ENCODE measurements at places on chromosomes 2 and 18.

DNA sequence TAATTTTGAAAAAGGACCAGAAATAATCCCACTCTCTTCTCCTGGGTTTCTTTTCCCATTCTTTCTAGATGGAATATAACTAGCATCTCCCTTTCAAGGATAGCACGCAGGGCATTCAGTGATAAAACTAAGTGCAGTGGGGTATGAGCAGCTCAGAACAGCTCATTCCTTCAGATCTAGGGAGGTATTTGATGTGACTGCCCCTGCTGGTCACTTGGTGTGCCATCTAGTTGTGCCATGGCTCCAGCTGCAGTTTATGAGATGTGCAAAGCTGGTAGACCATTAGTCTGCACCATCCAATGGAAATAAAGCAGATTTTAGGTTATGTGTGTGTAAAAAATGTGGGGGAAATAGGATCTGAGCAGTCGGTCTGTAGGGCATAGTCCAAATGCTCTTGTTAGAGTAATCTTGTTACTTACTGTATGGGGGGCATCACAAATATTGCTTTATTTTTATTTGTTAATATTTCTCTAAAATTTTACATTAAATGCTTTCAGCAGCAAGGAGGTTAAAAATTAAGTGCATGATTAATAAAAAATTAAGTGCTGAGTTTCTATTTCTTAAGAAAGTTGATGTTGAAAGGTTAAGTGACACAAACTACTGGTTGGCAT is 38.9 kb downstream of the CTAGE1 start:
- no peak overlapping the region for H3K4me3 ChIP-seq
- H3K27ac ChIP-seq, result no peak overlapping the region
- H3K36me3 ChIP-seq, result no peaks in the 10 kb centered on the region

- no peak overlapping the region for H3K27ac ChIP-seq
- H3K4me3 ChIP-seq, result no peak overlapping the region
- H3K4me1 ChIP-seq, result peaks cover 72% of the 10 kb centered on the region
- DNase-seq, result no peak
- no peaks in the 10 kb centered on the region for H3K36me3 ChIP-seq
- no peaks in the 10 kb centered on the region for H3K27me3 ChIP-seq
Measured at GRCh38 chr2:74862020-74862964, 28.4 kb downstream of the HK2 start.

DNA sequence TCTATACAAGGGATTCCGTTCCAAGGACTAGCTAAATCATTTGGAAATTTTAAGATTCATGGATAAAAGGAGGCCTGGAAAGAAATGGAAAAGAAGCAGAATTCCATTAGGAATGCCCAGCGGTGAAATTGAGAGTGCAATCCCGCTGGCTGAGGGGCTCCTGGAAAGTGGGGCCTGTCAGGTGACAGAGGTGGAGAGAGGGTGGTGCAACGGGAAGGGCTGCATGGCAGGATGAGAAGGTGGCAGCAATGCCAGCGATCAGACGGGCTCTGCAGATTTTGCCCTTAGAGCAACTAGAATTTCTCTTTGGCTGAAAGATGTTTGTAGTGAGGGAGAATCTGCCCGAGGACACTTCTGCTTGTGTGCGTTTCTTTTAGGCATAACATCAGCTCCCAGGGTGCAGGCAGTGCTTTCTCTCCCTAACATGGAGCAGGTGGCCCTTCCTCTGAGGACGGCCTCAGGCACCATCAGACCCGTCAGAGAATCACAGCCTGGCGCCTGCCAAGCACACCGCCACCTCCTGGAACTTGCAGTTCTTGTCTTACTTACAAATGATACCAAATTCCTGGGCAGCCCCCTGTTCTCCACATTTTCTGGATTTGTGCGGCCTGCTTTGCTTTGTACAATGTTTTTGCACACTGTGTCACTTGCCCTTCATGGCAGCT is 261.6 kb downstream of the NDUFA10 start:
- no peaks in the 10 kb centered on the region for H3K27me3 ChIP-seq
- no peaks in the 10 kb centered on the region for H3K4me1 ChIP-seq
- H3K36me3 ChIP-seq, result no peaks in the 10 kb centered on the region
- H3K27ac ChIP-seq, result no peak overlapping the region
- H3K4me3 ChIP-seq, result no peak overlapping the region
- no peak for DNase-seq

DNA sequence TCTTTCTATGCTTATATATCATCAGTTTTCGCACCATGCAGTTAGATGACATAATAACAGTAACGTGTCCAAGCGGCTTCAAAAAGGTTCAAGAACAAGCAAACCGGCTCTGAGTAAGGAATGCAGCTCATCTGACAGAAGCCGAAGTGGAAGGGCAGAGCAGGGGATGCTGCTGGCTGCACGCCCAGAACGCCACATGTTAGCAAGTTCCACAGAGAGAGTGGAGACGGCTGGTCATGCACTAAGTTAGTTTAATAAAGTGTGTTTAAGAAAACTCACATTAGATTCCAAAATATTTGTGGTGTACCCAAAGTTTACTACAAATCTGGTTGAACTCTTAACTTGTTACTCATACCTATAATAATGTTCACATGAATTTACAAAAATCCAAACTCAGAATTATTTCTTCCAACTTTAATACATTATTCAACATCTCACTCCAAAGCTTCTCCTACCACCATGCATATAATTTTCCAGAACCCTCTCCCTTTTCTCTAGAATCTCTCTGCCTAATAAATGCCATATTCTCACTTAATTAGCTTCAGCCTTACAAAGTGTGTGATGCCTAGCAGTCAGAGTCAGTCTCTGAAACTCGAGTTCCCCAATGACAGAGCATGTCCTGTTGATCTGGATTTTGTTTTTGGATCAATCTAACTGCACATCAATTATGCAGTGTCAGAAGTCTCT is 170.0 kb downstream of the DNAH7 start:
- no peak overlapping the region for H3K27ac ChIP-seq
- H3K27me3 ChIP-seq, result no peaks in the 10 kb centered on the region
- DNase-seq, result peak; percentile 86
- H3K4me1 ChIP-seq, result no peaks in the 10 kb centered on the region

DNA sequence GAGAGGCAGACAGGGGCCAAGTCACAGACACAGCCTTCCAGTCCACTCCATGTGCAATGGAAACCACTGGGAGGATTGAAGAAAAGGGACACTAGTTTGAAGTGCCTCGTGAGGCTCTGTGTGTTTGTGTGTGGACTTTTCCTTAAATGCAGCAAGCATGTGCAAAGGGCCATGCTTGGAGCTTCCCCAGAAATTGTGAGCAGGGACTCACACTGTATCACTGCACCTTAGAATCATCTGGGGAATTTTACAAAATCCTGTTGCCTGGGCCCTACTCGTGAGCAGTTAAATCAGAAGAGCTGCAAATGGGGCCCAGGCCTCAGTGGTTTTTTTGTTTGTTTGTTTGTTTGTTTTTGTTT is 137.8 kb downstream of the TRIM43 start:
- DNase-seq, result no peak
- no peak overlapping the region for H3K27ac ChIP-seq

GRCh38 chr2:180405520-180405919 is 398.4 kb upstream of the CWC22 start:
- no peaks in the 10 kb centered on the region for H3K36me3 ChIP-seq
- no peak for DNase-seq
- H3K4me3 ChIP-seq, result no peak overlapping the region

DNA sequence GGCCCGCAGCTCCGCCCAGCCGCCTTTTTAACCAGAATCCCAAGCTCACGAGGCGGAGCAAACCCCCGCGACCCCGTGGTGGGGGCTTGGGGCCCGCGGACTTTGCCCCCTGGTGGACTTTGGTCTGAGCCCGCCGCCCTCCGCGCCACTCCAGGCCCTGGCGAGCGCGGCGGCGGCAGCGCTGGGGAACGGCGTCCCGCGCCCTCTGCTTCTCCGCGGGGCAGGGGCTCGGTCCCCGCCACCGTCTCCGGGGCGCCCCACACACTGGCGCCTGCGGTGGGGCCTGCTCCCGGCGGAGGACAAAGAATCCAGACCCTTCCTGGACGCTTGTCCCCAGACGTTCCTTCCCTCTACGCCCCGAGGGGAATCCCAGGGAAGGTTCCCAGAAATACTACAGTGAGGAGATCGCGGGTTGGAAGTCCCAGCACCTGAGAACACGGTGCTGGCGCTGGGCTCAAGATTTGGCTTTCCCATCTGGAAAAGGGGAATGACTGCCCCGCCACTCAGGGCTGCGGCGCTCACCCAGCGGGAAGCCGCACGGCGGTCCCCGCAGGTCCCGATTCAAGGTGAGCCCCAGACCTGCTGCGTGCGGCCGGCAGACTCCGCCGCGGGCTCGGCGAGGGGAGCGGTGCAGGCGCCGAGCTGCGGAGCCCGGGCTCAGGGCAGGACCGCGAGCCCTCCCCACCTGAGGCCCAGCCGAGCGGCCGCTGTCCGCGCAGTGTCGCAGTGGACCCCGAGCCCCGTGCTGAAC is at the start of gene HAAO:
Gene HAAO (minus strand): TSS at position 1 of the 751 bp plus-strand sequence. CDS start 47 bp downstream, outside the sequence.
- peak within 1 kb of the TSS; percentile 51 for H3K4me3 ChIP-seq
- H3K27ac ChIP-seq, result peak within 1 kb of the TSS; percentile 78
- no peaks in the 10 kb centered on the region for H3K4me1 ChIP-seq
- H3K36me3 ChIP-seq, result no peaks in the 10 kb centered on the region
- peak; percentile 88 for DNase-seq

DNA sequence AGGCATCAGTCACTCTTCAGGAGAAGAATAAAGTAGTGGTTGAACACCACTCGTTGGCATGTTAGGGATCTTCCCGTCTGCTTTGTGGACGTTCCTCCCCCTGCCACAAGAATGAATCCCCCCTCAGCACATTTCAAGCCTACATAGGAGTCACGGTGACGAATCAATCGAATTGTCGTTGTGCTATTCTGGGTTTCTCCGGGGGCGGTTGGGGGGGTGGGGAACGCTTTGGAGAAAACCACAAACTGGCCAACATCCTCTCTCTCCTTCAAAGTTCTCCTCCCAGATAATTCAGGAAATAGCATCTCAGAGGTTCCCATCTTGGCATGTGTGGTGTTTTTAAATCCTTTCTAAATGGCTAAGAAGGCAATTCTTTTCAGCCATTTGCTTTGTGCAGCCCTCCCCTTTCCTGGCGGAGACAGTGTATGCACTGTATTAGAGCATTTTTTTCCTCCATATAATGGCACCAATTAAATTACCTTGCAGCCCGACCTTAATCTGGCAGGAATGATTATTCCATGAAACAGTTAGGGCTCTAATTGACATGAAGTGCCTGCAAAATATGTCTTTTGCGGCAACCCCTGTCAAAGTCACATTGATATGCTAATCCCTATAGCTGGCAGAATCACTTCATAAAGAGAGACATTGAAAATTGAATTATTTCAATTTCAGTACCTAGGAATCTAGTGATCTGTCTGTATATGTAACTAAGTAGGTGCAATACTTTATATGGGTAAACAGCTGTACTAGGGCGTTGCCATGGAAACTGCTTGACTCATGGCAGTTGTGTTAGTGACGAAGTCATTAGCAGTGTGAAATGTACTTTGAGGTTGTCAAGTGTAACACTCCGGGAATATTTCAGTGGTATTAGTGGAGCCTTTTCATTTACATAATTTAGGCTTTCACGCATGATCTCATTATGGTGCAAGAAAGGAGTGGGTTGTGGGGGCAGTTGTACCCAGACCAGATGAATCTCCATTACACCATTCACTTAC is 323.4 kb upstream of the SLC14A2 start:
- H3K27me3 ChIP-seq, result no peaks in the 10 kb centered on the region
- no peaks in the 10 kb centered on the region for H3K36me3 ChIP-seq
- no peaks in the 10 kb centered on the region for H3K4me1 ChIP-seq
- no peak overlapping the region for H3K27ac ChIP-seq
- H3K4me3 ChIP-seq, result no peak overlapping the region

GRCh38 chr2:69201259-69201658 is 185.8 kb downstream of the GFPT1 start:
- no peaks in the 10 kb centered on the region for H3K36me3 ChIP-seq
- no peak for DNase-seq
- H3K4me3 ChIP-seq, result no peak overlapping the region

DNA sequence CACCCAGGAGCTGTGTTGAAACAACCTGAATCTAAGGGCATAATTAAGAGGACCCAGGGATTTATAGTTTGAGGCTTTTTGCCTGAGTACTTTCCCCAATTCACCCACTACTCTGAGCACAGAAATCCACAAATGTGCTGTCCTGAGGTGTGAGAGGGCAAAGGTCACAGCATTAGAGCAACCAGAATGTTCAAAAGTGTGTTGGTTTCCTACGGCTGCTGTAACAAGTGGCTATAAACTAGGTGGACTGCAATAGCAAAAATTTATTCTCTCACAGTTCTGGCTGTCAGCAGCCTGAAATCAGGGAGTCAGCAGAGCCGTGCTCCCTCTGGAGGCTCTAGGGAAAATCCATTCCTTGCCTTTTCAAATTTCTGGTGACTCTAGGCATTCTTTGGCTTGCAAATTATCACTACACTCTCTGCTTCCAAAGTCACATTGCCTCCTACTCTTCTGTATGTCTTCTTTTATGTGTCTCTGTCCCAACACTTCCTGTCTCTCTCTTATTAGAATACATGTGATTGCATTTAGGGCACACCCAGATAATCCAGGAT is 91.4 kb upstream of the TACR1 start:
- DNase-seq, result no peak
- no peaks in the 10 kb centered on the region for H3K27me3 ChIP-seq
- H3K4me3 ChIP-seq, result no peak overlapping the region
- no peaks in the 10 kb centered on the region for H3K36me3 ChIP-seq
- H3K27ac ChIP-seq, result no peak overlapping the region

DNA sequence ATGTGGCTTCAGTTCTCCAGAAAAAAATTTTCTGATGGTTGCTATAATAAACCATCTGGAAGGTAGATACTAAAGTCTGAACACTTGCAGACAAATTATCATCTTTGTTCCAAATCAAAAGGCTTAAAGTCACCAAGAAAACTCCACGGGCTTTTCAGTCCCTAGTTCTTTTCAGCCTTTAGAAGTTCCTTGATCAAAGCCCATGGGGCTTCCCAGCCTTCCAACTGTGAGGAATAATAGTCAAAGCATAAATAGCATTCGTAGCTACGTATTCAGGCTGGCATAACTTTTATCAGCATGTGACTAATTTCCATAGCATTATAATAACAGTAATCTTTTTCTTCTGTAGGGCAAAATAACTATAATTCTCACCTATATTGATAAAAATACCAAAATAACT is 13.9 kb downstream of the SCG2 start:
- no peaks in the 10 kb centered on the region for H3K4me1 ChIP-seq
- no peak overlapping the region for H3K4me3 ChIP-seq
- H3K27ac ChIP-seq, result no peak overlapping the region
- H3K27me3 ChIP-seq, result no peaks in the 10 kb centered on the region

DNA sequence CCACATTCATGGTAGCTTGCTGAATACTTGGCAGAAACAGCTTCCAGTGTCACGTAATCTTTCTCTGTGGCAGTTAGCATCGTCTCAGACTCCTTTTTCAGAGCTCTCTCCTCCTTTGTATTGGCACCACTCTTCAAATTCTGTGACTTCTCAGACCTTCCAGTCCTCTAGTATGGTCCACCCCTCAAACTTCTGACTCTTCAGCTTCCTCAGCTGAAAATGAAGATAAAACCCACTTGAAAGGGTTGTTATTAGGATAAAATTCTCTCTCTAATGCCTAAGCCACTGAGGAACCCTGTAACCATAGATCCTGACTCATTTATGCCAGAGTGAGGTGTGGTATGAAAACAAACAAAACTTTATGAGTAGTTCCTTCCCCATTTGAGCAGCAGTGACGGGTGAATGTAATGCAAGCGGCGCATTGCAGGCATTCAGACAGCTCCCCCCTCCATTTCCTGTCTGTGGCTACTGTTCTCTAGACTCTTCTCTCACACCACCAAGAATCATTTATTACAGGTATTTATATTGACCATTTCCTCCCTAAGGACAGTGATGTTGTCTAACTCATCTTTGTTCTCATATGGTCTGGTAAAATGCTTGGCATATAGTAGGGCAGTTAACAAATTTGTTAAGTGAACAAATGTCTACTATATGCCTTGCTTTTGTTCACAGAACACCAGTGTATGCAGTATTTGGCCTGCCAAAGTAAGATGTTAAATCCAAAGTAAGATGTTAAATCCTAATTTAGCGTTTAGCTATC is 35.3 kb downstream of the GALNT1 start:
- DNase-seq, result peak; percentile 61
- H3K36me3 ChIP-seq, result no peaks in the 10 kb centered on the region
- peak overlapping the region; percentile 14 for H3K27ac ChIP-seq
- H3K27me3 ChIP-seq, result no peaks in the 10 kb centered on the region
